ENCODE measurements at places on chromosomes 6 and 20.

- no peak for DNase-seq
Observed at GRCh38 chr6:63269470-63269869, 50.3 kb downstream of the LGSN start.

DNA sequence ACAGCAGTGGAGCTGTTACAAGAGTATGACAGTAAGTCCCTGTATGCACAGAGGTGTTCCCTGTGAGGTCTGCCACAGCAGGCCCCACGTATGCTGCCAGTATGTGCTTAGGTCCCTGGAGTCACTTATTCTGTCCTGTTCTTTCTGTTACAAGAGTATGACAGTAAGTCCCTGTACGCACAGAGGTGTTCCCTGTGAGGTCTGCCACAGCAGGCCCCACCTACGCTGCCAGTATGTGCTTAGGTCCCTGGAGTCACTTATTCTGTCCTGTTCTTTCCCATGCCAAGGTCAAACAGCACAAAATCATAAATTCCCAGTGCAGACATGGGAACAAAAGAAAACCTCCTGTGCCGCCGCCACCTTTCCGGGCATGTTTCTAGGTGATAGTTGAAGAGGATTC, 192.2 kb downstream of the SASH1 start:
- DNase-seq = no peak

- no peak for DNase-seq
Observed at GRCh38 chr6:160226118-160226591, 32.5 kb downstream of the SLC22A2 start.

DNA sequence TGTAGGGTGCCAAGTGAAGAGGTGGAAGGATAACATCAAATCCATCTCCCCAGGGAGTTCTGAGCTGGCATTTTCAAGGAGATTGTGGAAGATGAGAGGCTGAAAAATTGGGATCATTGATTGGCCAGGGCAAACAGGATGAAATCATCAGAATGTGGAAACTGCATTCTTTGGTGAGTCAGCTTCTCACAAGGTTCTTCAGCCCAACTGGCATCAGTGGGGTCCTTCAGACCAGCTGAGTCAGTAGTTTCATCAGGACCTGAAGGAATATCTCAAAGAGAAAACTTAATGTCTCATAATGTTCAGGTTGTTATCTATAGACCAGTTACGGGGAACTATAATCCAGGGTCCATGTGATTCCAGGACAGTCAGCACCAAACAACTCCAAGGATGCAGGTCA, 195.8 kb downstream of the HAO1 start:
- no peak for DNase-seq

DNA sequence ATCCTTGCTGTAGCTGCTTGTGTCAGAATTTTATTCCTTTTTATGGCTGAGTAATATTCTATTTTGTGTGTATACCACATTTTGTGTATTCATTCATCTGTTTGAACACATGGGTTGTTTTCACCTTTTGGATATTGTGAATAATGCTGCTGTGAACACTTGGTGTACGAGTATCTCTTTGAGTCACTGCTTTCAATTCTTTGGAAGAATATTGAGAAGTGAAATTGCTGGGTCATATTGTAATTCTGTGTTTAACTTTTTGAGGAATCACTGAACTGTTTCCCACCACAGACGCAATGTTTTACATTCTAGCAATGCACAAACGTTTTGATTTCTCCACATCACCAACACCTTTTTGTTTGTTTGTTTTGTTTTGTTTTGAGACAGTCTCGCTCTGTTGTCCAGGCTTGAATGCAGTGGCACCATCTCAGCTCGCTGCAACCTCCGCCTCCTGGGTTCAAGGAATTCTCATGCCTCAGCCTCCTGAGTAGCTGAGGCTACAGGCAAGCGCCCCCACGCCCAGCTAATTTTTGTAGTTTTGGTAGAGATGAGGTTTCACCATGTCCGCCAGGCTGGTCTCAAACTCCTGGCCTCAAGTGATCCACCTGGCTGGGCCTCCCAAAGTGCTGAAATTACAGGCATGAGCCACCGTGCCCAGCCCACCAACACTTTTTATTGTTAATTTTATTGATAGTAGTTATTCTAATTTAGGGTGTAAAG, 21.7 kb downstream of the CPXM1 start:
- no peak for DNase-seq

GRCh38 chr6:144216668-144217218, 66.4 kb downstream of the STX11 start:
- DNase-seq = no peak

DNA sequence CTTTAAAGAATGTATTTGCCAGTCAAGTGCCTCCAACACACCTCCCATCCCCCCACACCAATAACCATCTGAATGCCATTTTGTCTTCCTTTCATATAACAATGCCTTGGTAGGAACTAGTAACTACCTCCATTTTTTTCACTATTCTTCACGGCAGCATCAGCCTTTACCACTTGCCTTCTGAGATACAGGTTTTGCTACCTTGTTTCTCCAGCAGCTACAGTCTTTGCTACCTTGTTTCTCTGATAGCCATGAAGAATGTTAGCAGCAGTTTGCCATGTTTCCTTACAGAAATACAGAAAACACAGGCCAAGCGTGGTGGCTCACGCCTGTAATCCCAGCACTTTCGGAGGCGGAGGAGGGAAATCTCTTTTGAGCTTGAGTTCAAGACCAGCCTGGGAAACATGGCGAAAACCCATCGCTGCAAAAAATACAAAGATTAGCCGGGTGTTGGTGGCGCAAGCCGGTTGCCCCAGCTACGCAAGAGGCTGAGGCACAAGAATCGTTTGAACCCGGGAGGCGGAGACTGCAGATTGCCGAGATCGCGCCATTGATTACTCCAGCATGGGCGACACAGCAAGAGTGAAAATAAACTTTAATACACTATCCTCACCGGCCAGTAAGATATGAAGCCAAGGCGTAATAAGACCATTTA, 100.9 kb downstream of the HFE start:
- no peak for DNase-seq

DNA sequence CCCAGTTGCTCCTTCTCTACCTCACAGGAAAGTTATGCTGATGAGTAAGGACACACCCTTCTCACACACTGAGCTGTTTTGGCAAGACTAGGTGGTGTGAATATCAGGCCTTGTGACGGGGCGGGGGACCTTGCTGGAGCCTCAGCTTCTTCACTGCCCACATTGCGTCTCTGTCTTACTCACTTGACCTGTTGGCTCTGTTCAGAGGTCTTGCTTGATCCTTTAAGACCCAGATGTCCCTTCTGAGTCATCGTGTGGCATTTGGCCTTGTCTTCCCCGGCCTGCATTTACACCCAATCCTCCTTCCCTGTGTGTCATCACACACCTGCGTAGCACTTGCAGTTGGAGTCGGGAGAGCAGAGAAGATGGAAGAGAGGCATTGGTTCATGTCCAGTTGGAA, 8.3 kb upstream of the PRND start:
- DNase-seq = no peak

- DNase-seq = no peak
Observed at GRCh38 chr6:134035823-134036296, 16.6 kb downstream of the SLC2A12 start.

DNA sequence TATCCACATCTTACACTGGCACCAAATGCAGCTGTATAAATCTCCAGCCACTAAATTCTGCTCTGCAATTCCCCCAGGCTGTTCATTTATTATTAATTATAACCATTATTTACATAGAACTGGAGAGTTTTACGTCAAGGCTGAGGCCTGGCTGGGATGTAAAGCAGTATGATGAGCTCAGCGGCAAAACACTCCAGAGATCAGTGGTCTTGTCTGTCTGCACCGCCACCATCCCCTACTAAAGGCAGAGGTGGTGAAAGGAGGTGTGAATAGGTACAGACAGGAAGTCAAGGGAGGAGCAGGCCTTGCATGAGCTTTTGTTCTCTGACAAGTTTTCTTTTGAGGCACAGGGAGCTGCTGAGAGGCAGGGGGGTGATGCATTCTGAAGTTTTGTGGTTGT, 159.9 kb upstream of the PCSK2 start:
- no peak for DNase-seq

DNA sequence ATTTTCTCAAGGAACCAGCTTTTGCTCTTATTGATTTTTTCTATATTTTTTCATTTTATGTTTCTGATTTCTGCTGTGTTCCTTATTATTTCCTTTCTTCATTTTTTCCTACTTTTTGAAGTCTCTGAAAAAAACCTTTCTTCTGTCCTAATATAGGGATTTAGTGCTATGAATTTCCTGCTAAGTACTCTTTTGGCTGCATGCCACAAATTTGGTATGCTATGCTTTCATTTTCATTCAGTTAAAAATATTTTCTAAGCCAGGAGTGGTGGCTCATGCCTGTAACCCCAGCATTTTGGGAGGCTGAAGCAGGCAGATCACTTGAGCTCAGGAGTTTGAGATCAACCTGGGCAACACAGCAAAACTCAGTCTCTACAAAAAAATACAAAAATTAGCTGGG, 30.6 kb downstream of the SIRPD start:
- no peak for DNase-seq

DNA sequence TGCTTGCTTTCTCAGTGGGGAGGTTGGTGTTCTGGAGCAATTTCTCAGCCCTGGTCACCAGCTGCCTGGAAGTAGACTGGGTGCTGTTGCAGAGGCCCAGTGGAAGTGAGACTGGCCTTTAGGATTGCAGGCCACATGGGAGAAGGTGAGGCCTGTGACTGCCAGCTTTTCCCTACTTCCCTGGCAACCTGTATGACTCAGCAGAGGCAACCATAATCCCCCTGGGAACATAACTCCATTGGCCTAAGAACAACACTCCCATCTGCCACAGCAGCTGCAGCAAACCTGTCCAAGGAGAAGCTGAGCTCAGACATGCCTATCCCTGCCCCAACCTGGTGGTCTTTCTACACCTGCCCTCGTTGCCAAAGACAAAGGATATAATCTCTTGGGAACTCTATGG, 473.5 kb upstream of the SPTLC3 start:
- no peak for DNase-seq

- no peak for DNase-seq
Observed at GRCh38 chr6:138382498-138383265, 5.0 kb downstream of the SMIM28 start.

GRCh38 chr6:20830576-20830975, 296.3 kb downstream of the CDKAL1 start:
- no peak for DNase-seq

- no peak for DNase-seq
Observed at GRCh38 chr20:41631826-41632225, 13.6 kb upstream of the CHD6 start.

- no peak for DNase-seq
Observed at GRCh38 chr6:42295181-42295580, 77.5 kb upstream of the MRPS10 start.

DNA sequence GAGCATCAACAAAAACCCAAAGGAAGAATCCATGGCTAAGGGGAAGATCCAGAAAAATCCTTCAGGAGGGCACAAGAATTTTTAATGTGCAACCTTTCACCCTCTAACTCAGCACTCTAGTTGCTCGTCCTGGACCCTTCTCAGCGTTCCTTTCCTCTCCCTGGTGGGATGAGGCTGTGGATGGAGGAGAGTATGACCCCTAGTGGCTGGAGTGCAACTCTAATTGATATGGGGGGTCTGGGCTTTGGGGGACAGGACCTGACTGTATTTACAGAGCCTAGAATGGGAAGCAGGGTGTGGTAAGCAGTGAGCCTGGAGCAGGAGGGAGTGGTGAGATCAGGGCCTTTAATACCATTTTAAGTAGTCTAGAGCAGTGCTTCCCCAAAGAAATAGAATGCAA, 83.9 kb upstream of the CEP85L start:
- no peak for DNase-seq

- no peak for DNase-seq
Observed at GRCh38 chr6:52340603-52340880, 21.4 kb upstream of the PAQR8 start.

- DNase-seq = no peak
Observed at GRCh38 chr20:45368221-45368980, 5.4 kb downstream of the SYS1 start.

- no peak for DNase-seq
Observed at GRCh38 chr6:147434516-147434915, 74.0 kb upstream of the SAMD5 start.

GRCh38 chr6:10170816-10171215, 244.1 kb downstream of the TFAP2A start:
- DNase-seq = no peak

- DNase-seq = no peak
Observed at GRCh38 chr20:9942736-9943135, 92.1 kb upstream of the ANKEF1 start.

- peak; percentile 15 for DNase-seq
Observed at GRCh38 chr6:80523010-80523409, 416.5 kb downstream of the BCKDHB start.

- no peak for DNase-seq
Observed at GRCh38 chr6:767755-768512, 75.0 kb upstream of the EXOC2 start.

DNA sequence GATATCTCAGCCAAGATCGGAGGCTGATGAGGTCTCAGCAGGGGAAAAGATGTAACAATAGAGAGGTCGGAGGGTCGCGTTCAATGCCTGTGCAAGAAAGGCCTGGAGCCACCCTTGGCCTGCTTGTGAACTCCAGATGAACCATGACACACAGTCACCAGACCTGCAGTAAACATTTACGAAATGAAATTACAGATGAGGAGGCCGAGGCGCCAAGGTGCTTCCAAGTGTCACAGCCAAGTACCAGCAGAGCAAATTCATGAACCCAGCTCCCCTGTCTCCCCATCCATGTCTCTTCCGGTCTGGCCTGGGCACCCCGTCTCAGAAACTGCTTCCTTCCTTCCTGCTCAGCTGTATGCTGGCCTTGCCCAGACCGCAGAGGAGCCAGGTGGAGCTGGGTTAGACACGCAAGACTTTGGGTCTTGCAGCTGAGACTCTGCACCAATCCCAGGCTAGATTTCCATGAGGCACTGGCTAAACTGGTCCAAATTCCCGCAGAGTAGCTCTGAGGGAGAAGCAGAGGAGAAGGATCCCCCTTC, 48.1 kb downstream of the CHMP4B start:
- DNase-seq = no peak

GRCh38 chr6:3489027-3489757, 32.3 kb upstream of the SLC22A23 start:
- DNase-seq = no peak

DNA sequence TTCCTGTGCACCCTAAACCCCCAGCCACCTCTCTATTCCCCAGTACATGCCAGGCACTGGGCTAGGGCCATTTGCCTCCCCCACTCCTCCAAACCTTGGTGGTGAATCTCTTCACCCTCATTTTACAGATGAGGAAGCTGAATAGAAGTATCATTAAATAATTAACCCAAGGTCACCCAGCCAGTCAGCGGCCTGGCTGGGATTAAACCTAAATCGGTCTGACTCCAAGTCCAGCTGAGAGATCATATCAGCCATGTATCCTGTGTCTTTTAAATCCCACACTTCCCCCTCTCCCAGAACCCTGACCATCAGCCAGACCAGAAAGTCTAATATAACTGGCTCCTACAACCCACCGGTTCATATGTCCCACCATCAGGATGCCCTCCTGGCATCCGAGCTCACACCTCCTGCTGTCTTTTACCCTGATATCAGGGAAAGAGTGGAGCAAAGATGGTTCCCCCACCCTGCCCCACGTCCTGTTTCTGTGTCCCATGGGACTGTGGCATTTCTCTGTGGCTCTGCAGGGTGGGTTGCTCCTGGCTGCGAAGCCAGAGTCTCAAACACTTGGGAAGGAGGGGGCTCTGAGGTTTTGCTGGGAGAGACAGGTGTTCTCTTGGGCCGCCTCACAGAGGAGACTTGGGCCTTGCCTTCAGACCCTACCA, 145.3 kb downstream of the VEGFA start:
- no peak for DNase-seq

- no peak for DNase-seq
Observed at GRCh38 chr20:2750491-2751251, 49.8 kb downstream of the CPXM1 start.

GRCh38 chr20:34215711-34216381, 25.4 kb upstream of the ASIP start:
- DNase-seq = peak; percentile 57

GRCh38 chr20:10788877-10789276, 115.1 kb upstream of the JAG1 start:
- DNase-seq = no peak

Measured in left renal pelvis (tissue), 4 donors.